ENCODE measurements at places on chromosomes 7 and 10.

DNA sequence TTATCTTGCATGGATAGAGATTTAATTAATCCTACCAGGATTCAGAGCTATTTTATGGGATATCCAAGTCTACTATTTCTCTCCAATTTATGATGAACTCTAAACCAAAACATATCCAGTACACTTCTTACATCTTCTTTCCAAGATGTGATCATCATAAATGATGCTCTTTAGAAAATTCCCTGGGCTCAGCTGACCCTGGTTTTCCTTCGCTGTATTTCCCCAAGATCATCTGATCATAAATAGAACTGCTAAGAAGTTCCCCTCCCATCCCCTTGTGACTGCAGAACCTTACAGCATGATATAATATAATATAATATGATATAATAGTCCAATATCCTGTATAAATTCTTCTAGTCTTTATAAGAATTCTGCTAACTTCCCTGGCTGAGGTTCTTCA, 114.6 kb upstream of the LYZL2 start:
- DNase-seq: no peak

DNA sequence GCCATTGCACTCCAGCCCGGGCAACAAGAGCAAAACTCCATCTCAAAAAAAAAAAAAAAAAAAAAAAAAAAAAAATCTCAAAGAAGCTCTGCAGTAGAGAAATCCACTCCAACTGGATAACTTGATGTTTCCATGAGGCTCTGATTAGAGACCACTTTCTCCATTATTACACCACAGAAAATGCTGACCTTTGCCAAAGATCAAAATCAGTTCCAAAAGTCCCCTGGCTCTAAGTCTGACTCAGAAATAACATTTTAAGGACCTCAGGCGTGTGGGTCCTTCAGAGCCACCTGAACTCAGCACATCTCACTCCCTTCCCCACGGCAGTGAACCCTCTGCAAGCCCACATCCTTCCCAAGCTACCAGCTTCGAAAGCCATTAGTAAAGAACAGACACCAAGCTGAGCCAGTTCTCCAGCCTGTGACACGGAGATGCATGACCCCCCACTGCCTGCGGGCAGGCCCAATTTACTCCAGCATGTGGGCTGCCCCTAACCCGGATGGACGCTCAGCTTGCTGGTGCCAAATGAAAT, 13.8 kb upstream of the TMEM120A start:
- DNase-seq: no peak

- no peak for DNase-seq
These were observed 292.5 kb upstream of the SHH start for GRCh38 chr7:156104501-156105336.

GRCh38 chr10:126022841-126023240, 126.5 kb downstream of the FANK1 start:
- DNase-seq: no peak

GRCh38 chr7:34677491-34677890, 19.5 kb downstream of the NPSR1 start:
- DNase-seq: no peak

DNA sequence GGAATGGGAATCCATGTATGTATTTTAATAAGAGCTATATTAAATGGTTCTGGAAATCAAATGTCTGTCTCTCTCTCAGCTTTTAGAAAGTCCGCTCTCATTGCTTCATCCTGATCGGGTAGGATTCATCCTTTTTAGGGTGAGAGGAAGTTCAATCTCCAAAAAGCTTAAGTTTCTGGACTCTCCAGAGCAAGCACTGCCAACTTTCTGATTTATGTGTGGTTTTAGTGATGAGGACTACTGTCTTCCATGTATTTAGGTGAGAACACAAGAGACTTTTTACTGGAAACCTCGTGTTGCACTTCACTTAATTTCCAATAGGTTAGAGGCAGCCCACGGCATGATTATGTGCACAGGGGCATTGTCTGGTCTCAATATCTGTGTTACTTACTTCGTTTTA, 267.9 kb downstream of the SUGCT start:
- DNase-seq: no peak

DNA sequence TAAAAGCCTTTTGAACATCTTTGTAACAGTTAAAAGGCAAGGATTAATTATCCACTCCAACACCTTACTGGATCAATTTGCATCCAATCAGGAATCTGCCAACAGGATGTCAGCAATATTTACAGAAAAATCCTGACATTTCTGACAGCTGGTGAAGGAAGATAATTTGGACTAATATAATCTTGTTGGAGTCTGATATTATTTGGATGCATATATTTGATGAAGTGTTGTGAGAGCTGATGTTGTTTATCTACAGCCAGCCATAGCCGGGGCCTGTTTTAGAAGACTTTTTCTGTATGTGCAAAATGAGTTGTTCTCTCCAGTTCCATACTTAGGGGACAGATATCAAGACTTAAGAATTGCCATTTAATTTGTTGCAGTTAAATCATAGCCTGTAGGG, 91.1 kb downstream of the GPR37 start:
- no peak for DNase-seq

- no peak for DNase-seq
These were observed 42.2 kb upstream of the VCL start for GRCh38 chr10:73955719-73956118.

- no peak for DNase-seq
These were observed 54.2 kb downstream of the MICALL2 start for GRCh38 chr7:1404898-1405548.

GRCh38 chr7:142554560-142555532, 194.4 kb upstream of the PRSS1 start:
- DNase-seq: no peak

GRCh38 chr7:98909487-98909886, 31.2 kb downstream of the TRRAP start:
- DNase-seq: no peak

DNA sequence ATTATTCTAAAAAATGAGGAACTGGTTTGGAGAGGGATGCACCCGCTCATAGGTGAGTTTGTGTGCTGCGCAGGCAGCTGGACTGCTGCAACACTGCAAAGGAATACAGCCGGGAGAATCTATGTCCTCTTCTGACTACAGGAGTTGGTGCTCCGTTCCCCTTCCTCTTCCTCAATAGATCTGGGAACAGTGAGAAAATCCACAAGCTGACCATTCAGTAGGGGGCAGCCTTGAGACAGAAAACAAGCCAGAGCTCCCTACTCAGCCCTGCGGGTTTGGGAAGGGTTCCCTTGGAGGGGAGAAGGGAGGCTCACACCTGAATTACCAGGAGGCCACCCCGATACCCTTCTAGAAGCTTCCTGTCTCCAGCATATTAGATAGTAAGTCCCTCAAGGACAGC, 87.3 kb upstream of the FOXI2 start:
- no peak for DNase-seq

GRCh38 chr10:27774831-27775230, 29.2 kb upstream of the MKX start:
- DNase-seq: no peak

DNA sequence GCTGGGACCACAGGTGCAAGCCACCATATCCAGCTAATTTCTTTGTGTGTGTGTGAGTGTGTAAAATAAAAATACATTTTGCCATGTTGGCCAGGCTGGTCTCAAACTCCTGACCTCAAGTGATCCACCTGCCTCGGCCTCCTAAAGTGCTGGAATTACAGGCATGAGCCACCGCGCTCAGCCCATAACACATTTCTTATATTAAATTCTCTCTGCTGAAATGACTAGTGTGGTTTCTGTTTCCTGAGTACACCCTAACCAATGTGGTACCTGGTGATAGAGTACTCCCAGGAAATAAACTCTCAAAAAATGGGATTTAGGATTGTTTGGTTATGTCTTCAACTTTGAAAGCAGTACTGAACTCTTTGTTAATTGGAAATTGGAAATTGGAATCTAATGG, 19.4 kb upstream of the FHIP2A start:
- DNase-seq: no peak

GRCh38 chr7:67661-68395, 124.5 kb upstream of the FAM20C start:
- no peak for DNase-seq

GRCh38 chr7:93578762-93579161, 4.2 kb upstream of the CALCR start:
- DNase-seq: no peak

GRCh38 chr10:74233281-74233680, 82.3 kb downstream of the ADK start:
- no peak for DNase-seq

- no peak for DNase-seq
These were observed 60.2 kb downstream of the WIPF3 start for GRCh38 chr7:29866490-29866930.

GRCh38 chr7:157627033-157627432, 290.2 kb downstream of the DNAJB6 start:
- no peak for DNase-seq

GRCh38 chr10:72834183-72834825, 59.2 kb upstream of the OIT3 start:
- no peak for DNase-seq

- DNase-seq: no peak
These were observed 26.5 kb upstream of the CNTNAP2 start for GRCh38 chr7:146090023-146090645.

DNA sequence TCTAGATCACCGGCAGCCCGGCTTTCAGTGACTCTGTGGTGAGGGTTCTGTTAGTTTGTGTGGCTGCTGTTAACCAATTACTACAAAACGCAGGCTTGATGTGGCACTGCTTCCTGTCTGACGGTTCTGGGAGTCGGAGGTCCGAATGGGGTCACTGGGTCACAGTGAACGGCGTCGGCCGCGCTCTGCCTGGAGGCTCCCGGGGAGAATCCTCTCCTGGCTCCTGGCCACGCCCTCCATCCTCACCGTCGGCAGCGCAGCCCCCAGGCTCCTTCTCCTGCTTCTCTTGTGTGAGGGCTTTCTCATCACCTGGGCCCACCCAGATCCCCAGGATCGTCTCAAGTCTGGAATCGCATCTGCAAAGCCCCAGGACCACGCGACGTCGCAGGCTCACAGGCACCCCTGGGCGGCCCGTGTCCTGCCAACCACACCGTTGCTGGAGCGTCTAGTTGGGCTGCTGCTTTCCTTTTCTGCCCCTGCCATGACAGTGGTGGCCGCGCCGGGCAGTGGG, 31.8 kb upstream of the NKX6-2 start:
- DNase-seq: no peak

DNA sequence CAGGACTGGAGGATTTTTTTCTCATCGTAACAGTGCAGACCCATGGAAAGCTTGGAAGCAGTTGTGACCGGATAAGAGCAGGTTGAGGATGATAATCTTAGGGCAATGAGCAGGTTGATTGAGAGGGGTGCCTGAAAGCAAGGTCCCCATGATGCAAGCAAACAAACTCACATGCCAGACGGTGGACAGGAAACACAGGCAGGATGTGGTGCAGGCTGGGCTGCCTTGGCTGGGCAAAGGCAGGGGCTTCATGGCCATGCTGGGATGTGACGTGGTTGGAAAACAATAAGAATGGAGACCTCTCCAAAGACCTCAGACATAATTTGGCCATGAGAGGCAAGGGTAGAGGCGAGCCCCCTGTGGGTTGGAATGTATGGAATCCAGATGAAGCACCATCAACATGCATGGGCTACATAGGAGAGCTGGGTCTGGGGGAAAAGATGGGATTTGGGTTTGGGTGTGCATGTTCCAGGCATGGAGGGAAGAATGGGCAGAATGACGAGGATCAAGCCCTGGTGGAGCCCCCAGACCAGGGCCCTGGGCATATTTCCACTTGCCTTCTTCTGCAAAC, 58.3 kb downstream of the IKZF1 start:
- DNase-seq: peak; percentile 50

GRCh38 chr10:27506280-27506679, 2.2 kb downstream of the RAB18 start:
- DNase-seq: no peak

GRCh38 chr10:47409171-47409865, 25.2 kb upstream of the ZNF488 start:
- DNase-seq: no peak

DNA sequence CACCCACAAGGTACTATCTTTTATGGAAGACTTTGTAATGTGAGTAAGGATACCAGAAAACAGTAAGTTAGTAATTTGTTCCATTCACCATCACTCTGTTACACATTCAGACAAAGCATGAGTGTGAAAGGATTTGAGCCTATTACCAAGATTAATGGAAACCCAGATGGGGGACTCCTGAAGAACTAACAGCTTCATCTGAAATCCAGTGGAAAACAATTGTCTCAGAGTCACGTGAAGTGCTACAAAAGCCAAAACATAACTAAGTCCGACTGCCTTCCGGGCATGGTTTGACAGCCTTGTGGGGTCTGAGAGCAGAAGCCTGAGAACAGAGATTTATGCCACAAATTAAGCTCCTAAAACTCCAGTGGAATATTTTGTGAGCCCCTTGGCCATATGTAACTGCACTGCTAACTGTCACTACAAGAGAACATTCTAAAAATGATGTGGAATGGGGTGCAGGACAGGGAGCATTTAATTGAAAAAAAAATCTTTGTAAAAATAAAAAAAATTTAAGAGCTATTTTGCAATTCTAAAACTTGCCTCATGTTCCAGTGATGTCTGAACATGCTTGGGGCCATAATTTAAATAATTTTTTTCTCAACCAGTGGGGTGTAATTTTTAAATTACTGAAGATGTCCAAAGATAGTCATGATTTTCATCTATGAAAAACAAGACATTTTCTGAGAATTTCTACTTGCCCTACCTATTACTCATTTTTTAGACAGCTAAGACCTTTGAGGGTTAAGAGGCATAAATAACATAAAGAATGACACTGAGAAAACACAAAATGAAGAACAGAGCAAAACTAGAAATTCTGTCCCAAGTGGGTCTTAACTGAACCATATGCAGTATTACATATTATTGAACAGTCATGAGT, 555.0 kb downstream of the INHBA start:
- no peak for DNase-seq

GRCh38 chr7:157895520-157896375, 558.9 kb downstream of the DNAJB6 start:
- DNase-seq: no peak

GRCh38 chr7:156747718-156748117, 107.1 kb downstream of the RNF32 start:
- no peak for DNase-seq

DNA sequence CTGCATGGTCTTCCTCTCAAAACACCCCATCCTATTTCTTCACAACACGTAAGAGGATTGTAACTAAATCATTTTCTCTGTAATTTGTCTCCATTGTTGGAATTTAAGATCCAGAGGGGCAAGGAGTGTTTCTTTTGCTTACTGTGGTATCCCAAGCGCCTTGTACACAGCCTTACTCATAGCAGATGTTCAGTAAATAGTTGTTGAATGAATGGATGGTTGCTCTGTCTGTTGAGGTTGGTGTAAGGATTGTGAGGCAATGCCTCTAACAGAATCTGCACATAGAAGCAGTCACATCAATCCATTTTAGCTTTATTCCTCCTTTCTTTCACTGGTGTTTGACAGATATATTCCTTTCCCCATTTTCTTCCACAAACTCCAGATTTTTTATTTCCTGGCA, 90.1 kb downstream of the ZNF365 start:
- no peak for DNase-seq

DNA sequence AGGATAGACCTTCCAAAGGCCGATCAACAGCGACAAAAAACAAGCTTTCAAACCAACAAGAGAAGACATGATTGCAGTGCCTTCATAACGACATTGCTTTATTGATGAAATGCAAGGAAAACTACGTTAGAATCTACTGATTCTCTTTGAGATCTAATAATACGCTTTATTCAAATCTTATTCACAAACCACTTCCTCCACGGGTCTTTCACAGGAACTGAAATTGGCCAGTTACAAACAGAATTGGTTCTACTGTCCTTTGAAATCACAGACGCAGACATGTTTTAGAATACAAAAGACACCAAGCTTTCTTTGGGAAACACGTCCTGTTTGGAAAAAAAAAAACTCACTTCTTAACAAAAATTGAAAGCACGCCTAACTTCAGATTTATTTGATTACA, 74.7 kb upstream of the SEPHS1 start:
- no peak for DNase-seq

Measured in stimulated activated CD4-positive, alpha-beta T cell treated with anti-CD3 and anti-CD28 coated beads, TNF-alpha, amount 100 ng/mL, for 1 hour (primary cell).